ENCODE measurements at places on chromosomes 1 and 21. TPM values are rescaled to one million over a fixed set of nuclear protein-coding genes. Genes with fewer than 3 reads are reported as not detected.

GRCh38 chr1:161374373-161374772 is 6.7 kb upstream of the CFAP126 start:
- no peak for DNase-seq

The ADGRL2 gene
- polyA plus RNA-seq, result 25.4 TPM

DNA sequence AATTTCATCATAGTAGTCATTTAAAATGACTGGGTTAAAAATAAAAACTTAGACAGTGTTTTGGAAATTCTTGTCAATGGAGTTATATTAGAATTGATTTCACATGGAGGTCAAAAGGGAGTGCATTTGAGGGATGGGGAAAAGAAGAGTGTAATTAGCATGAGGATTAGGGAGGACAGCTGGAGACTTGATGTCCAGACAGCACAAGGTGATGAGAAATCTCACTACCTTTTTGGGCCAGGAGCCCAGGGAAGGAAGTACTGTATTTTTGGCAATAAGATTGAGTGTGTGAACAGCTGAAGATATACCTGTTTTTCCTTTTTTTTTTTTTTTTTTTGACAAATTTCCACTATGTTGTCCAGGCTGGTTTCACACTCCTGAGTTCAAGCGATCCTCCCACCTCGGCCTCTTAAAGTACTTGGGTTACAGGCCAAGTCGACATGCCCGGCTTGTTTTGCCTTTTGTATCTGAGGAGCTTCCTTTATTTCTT is 163.6 kb downstream of the PAPPA2 start:
- no peak for DNase-seq

GRCh38 chr1:28341591-28341990 is 12.8 kb downstream of the MED18 start:
- DNase-seq, result no peak

GRCh38 chr1:162822391-162823200 is 32.1 kb downstream of the HSD17B7 start:
- no peak for DNase-seq

GRCh38 chr1:114341299-114341698 is 169.7 kb downstream of the TRIM33 start:
- DNase-seq, result no peak

DNA sequence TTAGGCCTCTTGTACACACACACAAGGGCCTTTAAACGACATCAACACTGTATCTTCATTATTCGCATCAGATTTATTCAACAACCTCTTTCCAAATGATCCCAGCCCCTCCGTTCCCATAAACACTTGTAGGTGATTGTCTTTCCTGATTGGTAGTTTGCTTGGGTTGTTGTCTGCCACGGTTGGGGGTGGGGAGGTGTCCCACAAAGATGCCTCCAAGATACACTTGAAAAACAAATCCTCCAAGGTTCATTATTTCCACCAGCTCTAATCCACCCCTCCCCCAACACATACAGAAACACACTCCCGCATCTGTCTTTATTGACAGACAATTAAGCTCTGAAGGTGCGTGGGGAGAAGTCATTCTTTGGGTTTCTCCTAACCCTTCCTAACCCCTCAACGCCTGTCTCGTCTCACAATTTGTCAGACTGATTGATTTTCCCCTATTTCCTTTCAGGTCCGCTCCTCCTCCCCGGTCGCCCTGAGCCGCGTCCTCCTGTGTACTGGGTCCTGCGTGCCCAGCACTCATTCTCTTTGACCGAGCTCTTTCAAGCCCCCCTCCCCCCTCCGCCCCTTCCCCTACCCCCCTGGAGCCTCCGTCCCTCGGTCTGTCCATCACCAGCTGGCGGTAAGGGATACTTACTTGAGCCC is 1.4 kb downstream of the WDR26 start:
- peak; percentile 50 for DNase-seq

The GSTM2 gene
- polyA plus RNA-seq, result 8.4 TPM

- no peak for DNase-seq
Measured at GRCh38 chr1:91997607-91998195, 32.1 kb upstream of the EPHX4 start.

DNA sequence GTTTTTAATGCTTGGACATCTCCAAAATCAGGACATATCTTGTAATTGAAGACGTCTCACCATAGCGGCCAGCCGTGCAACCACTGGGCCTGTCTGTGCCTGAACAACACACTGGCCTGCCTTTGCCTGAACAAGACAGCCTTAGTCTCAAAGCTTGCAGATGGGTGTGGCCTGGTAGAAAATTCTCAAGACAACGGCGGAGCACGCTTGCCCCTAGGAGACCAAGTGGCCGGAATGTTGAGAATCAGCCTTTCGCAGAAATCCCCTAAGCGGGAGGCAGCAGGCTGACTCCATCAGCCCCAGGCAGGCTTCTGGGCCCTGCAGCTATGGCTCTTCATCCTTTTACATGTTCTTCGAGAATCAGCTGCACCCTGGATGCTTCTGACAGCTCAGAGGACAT is 98.0 kb upstream of the C1orf174 start:
- DNase-seq, result no peak

The DENND2C gene
- polyA plus RNA-seq, result 4.9 TPM

- DNase-seq, result no peak
Measured at GRCh38 chr1:226967665-226968064, 27.6 kb downstream of the COQ8A start.

The USH2A gene
- polyA plus RNA-seq, result 0.14 TPM

GRCh38 chr1:15802234-15802965 is 5.0 kb downstream of the UQCRHL start:
- DNase-seq, result no peak

DNA sequence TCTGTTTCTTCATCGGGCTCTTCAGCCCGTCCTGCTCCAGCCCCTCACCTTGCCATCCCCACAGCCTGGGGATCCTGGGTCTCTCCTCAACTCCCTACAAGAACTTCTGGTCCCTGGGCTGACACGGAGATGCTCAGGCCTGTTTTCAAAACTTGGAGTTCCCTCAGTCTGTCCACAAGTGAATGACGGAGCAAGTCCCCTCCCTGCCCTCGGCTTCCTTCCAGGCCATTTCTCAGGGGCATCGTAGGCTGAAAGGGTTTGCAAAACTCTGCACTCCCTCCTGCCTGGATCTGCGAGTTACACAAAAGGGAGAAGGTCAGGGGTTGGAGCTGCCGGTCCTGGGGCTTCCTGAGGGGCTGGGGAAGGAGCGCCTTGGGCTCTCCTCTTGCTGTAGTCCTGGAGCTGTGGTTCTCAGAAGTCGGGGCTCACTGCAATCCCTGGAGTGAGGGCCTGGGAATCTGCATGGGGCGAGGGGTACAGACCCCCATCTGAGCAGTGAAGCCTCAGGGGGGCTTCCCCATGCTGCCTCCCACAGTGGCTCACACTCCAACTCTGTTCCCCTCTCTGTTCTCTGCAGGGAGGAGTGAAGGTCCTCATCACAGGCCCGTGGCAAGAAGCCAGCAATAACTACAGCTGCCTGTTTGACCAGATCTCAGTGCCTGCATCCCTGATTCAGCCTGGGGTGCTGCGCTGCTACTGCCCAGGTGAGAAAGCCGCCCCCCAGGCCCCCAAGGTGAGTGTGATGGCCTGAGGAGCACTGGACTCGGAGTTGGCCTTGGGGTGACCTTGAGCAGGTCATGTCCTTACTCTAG is 100.6 kb upstream of the VAMP3 start:
- no peak for DNase-seq

DNA sequence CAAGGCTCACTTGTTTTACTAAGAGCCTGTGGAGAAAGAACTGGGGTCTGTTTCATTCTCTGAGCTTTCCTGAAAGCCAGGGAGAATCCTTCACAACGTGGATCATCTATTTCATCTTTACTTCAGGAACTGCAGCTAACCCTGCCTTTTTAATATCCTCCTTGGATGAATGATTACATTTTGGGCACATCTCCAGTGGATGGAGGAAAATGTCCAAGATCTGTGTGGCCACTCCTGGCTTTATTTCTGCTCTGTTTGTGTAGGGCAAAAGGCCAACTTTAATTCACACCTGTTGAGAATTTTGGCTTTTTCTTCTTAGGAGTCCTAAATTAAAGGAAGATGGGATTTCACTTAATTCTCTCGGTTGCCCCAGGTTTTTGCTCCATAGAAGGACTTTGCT is 69.5 kb upstream of the CACNA1E start:
- DNase-seq, result no peak

DNA sequence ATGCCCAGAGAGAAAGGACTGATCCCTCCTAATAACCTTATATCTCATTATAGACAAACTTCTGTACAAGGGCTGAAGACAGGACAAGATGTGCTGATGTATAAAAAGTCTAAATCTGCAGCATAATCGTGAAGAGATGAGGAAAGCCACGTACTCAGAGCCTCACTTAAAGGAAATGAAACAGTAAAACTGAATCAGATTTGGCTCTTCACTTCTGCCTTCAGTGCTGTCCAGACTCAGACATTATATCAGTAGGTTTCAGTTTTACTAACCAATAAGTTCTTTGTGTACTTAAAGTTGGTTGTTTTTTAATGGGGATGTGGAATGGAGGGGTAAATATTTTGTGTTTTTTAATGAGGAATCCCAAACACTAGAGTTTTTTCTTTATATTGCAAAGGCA is 45.3 kb upstream of the RGS1 start:
- DNase-seq, result no peak

The OR2L3 gene
- polyA plus RNA-seq, result not detected

- DNase-seq, result no peak
Measured at GRCh38 chr1:159223004-159223403, 18.3 kb downstream of the ACKR1 start.

GRCh38 chr1:108000620-108001111 is 35.7 kb upstream of the VAV3 start:
- DNase-seq, result no peak

The PODN gene
- 3.0 TPM for polyA plus RNA-seq

The OLFML2B gene
- polyA plus RNA-seq, result 0.82 TPM

GRCh38 chr1:77824079-77824478 is 44.6 kb downstream of the MIGA1 start:
- DNase-seq, result no peak

The IGSF9 gene
- polyA plus RNA-seq, result 14.0 TPM

DNA sequence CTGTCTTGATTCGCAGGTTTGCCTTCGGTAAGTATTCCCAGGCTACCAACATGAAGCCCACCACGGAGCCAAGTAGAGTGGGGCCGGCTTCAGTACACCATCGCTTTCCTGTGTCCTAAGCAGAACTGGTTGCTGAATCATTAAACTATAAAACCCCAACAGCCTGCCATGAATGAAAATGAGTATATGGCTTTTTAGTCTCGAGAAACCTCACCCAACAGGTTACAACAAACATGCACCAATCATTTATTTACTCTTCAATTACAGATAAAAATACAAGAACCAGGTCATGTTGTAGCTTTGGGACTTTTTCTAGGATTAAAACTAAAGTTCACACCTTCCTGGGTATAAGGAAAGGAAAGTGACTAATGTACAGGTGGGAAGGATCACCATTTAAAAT is 7.6 kb downstream of the TMPRSS2 start:
- no peak for DNase-seq

DNA sequence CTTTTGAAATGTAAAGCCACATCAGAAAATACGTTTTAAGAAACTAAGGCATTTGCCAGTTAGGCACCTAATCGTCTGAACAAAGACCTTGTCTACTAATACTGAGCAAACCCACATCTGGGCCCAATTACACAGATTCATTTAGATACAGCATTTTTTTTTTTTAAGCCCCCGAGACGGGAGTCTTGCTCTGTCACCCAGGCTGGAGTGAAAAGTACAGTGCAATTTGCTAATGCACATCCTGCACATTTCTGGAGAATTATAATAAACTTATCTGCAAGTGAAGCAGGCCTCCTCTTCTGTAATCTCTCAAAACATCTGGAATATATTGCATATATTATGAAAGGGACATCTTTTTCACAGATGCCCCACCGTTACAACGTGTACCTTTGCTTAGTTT is 3.3 kb downstream of the RSRP1 start:
- no peak for DNase-seq

DNA sequence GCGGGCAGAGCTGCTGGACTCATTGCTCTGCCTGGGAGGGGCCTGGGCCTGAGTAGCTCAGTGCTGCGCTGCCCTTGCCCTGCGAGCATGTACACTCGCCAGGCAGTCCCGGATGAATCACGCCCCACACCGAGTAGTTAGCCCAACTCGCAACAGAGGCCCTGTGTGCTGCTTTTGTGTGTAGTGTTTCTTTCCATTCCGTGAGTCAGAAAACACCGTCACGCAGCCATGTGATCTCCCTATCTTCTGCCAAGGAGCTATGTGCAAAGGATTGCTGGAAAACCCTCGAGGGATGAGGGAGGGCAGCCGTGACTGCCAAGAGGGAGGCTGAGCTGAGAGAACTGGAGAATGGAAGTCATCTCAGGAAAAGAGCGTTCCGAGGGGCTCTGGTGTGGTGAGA is 37.3 kb downstream of the NENF start:
- no peak for DNase-seq

DNA sequence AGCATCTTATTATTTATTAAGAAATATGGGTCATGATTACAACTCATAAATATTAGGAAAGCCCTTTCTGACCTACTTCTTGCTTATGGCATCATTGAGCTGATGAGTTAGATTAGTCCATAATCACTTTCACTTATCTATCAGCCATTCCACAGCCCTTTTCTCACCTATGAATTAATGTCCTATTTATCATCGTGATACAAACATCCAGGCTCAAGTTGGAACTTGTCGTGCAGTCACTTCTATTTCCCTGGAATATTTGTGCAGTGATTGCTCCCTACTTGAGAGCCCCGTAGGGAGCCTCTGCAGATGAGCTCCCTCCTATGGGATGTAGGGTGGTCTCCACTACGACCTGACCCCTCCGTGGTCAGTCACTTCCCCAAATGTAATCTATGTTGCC is 8.1 kb upstream of the F3 start:
- no peak for DNase-seq

The ACKR1 gene
- not detected for polyA plus RNA-seq

GRCh38 chr1:115189814-115190539 is 100.7 kb upstream of the TSPAN2 start:
- no peak for DNase-seq

GRCh38 chr1:205444931-205445645 is 10.8 kb downstream of the BLACAT1 start:
- no peak for DNase-seq

DNA sequence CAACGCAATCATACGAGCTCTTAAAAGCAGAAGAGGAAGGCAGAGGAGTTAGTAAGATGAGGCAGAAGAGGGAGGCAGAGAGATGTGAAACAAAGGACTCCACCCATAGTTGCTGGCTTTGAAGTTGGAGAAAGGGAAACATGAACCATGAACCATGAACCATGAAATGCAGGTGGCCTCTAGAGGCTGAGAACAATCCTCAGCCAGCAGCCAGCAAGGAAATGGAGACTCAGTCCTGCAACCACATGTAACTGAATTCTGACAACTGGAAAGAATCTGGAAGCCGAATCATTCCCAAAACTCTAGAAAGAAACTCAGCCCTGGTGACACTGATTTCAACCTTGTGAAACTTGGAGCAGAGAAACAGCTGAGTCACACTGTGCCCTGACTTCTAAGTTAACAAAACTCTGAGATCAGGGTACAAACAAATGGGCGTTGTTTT is 10.1 kb downstream of the DIPK1A start:
- DNase-seq, result no peak

GRCh38 chr1:46481961-46482360 is 7.7 kb upstream of the DMBX1 start:
- no peak for DNase-seq

The AGT gene
- polyA plus RNA-seq, result 2,582 TPM

DNA sequence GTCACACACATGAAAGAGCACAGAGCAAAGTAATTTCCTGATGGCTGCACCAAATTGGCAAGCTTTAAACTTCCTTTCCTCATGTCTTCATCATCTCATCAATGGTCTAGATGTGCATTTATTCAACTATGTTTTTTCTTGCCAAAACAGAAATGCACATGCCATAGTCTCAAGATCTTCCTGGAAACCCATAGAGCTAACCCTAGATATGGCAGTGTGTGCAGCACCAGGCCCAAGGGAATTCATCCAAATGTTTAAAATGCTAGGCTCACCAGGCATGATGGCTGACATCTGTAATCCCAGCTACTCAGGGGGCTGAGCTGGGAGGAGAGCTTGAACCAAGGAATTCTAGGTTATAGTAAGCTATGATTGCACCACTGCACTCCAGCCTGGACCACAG is 31.2 kb upstream of the PALMD start:
- no peak for DNase-seq

Measured in liver (tissue), 10 donors.